GM04503 (cell line): ENCODE measurements at places on chromosomes 13 and 19.

- no peak for DNase-seq
Observed at GRCh38 chr13:28245465-28245864, 107.1 kb downstream of the PAN3 start.

GRCh38 chr19:46975011-46975924 lies 44.4 kb upstream of the NPAS1 start:
- DNase-seq = peak; percentile 31

DNA sequence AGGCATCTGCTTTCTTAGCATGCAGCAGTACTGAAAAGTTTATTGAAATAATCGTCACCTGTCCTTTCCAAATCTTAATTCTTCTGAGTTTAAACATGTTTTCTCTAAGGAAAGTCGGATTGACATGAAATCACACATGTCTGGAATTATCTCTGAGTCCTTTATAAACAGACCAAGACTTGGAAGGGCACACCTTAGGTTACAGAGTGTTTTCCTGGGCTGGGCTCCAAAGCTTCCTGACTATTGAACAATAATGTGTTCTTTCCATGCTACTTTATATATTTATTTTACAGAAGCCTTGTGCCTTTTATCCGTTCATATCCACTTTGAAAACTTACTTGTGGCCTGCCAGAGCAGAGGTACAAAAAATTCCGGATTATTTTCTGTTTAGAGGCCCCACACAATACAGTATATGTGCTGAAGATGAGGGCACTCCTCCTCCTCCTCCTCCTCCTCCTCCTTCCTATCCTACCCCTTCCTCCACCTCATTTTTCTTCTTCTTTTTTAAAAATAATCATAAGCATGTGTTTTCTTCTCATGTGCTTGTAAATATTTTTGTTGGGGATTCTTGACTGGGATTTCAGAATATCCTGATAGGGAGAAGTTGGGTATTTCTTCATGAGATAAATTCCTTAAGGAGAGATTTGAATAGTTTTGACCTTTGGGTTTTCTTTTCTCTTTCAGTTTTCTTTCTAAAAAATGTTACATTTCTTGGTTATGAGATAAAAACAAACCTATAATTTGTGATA lies 52.3 kb downstream of the LRCH1 start:
- no peak for DNase-seq

DNA sequence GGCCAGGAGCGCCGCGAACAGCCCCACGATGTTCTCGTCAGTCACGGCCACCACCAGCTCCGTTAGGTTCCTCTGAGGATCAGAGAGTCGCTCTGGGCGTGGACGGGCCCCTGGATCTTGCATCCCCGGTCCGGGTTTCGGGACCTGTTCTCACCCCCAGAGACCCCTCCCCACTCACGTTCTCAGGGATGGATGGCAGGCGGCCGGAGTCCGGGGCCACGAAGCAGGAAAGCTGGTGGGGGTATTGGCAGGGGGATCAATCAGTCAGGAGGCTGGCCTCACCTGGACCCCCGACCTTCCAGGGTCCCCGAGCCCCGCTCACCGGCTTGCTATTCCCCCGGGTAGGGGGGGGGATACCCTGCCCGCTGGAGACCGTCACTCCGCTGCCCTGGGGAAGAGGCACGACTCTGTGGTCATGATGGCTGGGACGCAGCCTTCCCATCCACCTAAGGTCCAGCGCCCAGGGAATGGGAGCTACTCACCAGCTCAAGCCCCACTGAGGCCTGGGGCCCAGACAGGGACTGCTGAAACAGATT lies 4.6 kb downstream of the DENND1C start:
- DNase-seq = no peak

DNA sequence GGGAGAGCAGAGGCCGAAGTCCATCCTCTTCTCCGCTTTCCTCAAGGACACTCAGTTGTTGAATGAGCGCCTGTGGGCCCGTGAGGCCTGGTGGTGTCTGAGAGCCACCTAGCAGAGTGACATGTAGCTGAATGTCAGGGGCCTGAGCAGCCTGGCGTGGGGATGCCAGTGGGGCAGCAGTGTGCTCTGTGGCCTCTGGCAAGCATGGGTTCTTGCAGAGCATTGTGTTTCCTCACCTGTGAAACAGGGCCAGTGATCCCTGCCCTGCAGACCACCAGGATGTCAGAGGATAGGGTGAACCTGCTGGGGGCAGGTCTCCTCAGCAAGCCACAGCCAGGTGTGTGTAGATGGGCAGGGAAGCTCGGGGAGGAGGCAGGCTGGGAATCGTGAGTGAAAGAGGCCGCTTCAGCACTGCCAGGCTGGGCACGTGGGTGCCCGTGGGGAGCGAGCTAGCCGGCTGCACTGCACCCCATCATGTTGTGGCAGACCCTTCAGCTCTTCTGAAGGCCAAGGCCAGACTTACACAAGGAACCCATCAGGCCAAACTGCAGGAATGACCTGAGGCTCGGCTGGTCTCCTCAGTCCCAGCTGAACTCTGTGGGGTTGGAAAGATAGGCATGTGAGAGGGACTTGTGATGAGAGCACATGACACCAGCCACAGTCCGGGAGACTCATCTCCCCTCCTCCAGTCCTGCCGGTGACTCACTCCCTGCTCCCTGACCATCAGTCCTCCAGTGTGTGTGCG lies 5.0 kb downstream of the PPP1R37 start:
- DNase-seq = peak; percentile 75

DNA sequence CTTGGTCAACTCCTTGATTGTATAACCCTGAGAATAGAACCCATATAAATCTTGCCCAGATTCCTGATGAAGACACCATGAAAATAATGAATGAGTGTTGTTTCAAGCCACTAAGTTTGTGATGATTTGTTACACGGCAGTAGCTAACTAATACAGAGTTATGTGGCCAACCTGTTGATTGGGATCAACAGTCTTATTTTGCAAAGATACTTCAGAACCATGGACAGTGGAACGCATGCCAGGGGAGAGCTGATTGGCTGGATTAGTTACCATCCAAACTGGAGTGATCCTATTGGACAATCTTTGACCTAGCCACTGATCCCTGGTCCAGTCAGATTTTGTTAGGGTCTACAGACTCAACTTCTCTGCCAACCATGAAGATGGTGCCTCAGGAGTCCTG lies 26.6 kb downstream of the CD70 start:
- no peak for DNase-seq

DNA sequence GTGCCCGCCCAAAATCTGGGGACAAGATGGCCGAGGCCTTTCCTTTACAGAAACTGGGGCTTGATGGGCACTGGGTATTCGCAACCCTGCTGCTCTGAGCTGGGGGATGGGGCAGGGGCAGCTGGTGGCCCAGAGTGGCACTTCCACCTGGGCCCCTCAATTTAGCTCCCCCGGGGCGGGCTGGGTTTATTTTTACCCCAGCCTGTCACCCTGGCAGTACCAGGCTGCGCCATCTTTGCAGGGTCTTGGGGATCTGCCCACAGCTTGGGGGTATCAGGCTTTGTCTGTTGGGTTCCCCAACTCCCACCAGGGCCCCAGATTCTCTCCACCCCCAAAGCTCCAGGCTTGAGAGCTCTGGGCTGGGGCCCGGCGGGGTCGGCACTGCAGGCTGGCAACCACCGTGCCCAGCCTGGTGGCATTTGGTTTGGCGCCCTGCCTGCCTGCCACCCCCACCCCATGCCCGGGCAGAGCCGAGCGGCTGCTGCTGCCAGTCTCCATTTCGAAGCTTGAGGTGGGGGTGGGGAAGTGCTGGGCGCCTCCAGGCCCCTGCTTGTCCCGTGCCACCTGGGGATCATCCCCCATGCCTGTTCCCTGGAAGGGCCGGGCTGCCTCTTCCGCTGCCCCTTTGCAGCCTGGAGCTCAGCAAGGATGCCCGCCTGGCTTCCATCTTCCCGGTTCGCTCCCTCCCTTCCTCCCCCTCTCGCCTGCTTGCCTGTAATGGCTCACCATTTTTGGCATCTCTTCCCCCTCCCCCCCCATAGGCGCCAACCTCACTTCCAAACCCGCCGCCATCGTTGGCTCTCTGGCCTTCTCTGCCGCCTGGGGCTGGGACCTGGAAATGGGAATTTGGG lies 11.4 kb downstream of the NFIX start:
- DNase-seq = no peak

DNA sequence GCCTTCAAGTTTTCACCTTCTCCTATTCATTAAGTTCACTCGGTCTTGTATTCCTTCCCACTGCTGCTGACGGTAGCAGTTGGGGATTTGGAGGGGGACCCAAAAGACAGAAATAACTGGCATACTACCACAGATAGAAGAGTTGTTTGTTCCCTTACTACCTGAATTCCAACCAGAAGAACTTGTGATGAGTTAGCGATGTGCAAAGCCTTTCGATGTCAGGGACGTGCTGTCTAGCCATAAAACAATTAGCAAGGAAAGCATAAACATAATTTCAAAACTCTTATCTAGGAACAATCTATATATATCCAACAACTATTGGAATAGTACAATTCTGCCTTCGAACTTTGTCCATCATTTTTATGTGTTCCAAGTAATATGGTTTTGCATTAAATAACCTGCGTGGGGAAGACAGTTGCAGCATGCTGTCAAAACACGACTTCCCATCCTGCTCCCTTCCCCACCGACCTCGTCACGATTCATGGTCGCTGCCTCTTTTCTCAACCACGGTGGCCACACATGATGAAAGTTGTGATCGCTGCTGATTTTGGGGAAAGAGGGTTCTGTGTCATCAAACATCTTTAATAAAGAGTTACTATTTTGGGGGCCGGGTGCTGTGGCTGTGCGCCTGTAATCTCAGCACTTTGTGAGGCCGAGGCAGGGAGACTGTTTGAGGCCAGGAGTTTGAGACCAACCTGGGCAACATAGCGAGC lies 3.8 kb upstream of the SLC7A9 start:
- no peak for DNase-seq

- no peak for DNase-seq
Observed at GRCh38 chr19:4297901-4298809, 4.0 kb downstream of the TMIGD2 start.

- no peak for DNase-seq
Observed at GRCh38 chr13:113179374-113180230, 21.2 kb downstream of the PROZ start.

- DNase-seq = no peak
Observed at GRCh38 chr19:24072720-24073119, 14.3 kb upstream of the ZNF254 start.

DNA sequence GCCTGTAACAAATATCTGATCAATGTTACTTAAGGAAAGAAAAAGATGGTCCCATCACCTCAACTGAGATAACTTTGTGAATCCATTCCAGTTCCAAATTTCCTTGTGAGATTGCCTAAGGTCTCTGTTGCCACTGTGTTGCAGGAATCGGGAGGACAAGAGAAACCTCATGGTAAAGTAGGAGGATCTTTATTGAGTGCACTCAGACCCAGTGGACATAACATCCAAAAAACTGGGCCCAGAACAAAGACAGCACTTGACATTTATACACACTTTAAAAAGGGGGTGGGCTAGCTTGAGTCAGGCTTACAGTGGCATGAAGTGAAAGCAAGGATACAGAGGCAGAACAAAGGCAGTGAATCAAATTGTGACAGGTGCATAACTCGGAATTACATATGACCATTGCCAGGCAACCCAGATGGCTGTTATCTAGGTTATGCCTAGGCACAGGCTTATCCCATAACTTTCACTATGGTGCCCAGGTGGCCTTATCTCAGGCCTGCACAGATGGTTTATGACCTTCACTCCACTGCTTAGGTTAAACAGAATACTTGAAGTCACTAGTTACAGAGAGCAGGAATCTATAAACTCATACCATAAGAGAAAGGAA lies 459.4 kb upstream of the PCDH20 start:
- no peak for DNase-seq

DNA sequence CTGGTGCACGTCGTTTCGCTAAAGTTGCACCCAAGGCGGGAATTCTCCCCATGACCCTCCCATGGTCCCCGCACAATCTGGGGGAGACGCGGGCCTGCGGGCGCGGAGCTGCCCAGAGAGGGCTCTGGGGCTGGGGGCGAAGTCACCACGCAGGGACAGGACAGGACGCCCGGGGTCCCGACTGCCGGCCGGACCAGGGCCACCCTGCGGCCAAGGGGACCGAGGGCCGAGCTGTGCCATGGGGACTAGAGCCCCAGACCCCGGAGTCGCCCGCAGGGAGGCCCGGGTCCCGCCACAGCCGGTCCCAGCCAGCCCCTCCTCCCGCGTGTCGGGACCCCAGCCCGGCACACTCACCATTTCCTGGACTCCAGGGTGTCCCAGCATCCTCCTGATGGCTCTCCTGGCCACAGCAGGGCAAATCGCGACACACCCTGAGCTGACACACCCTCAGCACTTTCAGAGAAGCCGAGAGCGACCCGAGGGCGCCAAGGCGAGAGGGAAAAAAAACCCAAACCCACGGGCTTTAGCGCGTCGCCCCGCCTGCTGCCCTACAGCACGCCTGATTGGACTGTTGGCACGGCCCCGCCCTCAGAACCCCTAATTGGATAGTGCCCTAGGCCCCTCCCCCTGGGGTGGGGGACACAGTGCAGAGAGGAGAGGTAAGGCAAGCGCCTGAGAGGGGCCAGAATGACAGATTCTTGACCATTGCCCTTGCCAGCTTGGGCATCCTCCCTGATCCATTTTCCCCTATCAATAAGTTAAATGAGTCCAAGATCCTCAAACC lies 28.6 kb downstream of the ZNF44 start:
- no peak for DNase-seq

DNA sequence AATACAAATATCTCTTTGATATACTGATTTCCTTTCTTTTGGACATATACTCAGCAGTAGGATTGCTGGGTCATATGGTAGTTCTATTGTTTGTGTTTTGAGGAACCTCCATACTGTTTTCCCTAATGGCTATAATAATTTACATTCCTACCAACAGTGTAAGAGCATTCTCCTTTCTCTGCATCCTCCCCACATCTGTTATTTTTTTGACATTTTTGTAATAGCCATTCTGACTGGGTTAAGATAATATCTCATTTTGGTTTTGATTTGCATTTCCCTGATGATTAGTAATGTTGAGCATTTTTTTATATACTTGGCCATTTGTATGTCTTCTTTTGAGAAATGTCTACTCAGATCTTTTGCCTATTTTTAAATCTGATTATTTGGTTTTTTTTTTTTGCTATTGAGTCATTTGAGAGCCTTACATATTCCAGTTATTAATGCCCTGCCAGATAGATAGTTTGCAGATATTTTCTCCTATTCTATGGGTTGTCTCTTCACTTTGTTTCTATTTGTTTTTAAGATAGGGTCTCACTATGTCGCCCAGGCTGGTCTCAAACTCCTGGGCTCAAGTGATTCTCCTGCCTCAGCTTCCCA lies 95.7 kb downstream of the FNDC3A start:
- DNase-seq = no peak

- no peak for DNase-seq
Observed at GRCh38 chr13:28489524-28489931, 5.4 kb downstream of the FLT1 start.
